ENCODE measurements at places on chromosomes 6 and 20.

GRCh38 chr6:27547157-27548075, 74.5 kb upstream of the ZNF184 start:
- H3K27me3 ChIP-seq = no peaks in the 10 kb centered on the region
- no peaks in the 10 kb centered on the region for H3K36me3 ChIP-seq
- H3K4me1 ChIP-seq = no peaks in the 10 kb centered on the region
- DNase-seq = no peak
- H3K27ac ChIP-seq = no peak overlapping the region

GRCh38 chr6:22353101-22353500, 56.3 kb upstream of the PRL start:
- H3K27ac ChIP-seq = no peak overlapping the region
- H3K36me3 ChIP-seq = no peaks in the 10 kb centered on the region
- H3K4me1 ChIP-seq = peaks cover 17% of the 10 kb centered on the region
- no peaks in the 10 kb centered on the region for H3K27me3 ChIP-seq
- no peak overlapping the region for H3K4me3 ChIP-seq

GRCh38 chr6:8627085-8627861, 191.9 kb upstream of the SLC35B3 start:
- H3K27me3 ChIP-seq = no peaks in the 10 kb centered on the region
- H3K36me3 ChIP-seq = no peaks in the 10 kb centered on the region
- H3K4me3 ChIP-seq = no peak overlapping the region

GRCh38 chr20:44601801-44602204, 19.4 kb downstream of the PKIG start:
- H3K4me1 ChIP-seq = peaks cover 29% of the 10 kb centered on the region
- DNase-seq = no peak
- H3K27me3 ChIP-seq = no peaks in the 10 kb centered on the region
- peak overlapping the region; percentile 32 for H3K27ac ChIP-seq
- no peak overlapping the region for H3K4me3 ChIP-seq

- peak overlapping the region; percentile 14 for H3K4me3 ChIP-seq
- H3K27ac ChIP-seq = peak overlapping the region; percentile 91
These were observed 8.7 kb upstream of the AP5S1 start for GRCh38 chr20:3811467-3812258.

GRCh38 chr6:128903715-128904114, 20.8 kb downstream of the LAMA2 start:
- no peak overlapping the region for H3K4me3 ChIP-seq
- H3K27ac ChIP-seq = no peak overlapping the region
- H3K27me3 ChIP-seq = no peaks in the 10 kb centered on the region
- H3K36me3 ChIP-seq = no peaks in the 10 kb centered on the region

DNA sequence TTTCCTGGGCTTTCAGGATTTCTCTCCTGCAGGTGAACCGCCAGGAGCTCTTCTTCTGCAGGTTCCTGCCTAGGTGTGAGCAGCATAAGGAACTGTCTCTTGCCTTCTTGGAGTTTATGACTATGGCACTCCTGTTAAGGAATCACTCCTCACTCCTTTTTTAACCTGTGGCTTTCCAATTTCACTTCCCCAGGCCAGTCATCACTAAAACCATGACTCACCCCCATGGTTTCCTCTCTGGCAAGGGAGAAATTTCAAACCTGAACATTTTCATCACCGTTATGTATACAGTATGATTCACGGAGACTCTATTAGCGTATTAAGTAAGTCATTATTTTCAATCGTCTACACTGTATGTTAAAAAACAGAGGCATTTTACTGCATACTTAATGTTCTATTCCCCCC, 78.2 kb upstream of the ARID1B start:
- H3K27ac ChIP-seq = no peak overlapping the region
- no peaks in the 10 kb centered on the region for H3K4me1 ChIP-seq
- DNase-seq = no peak
- peaks cover 14% of the 10 kb centered on the region for H3K27me3 ChIP-seq
- H3K36me3 ChIP-seq = no peaks in the 10 kb centered on the region
- no peak overlapping the region for H3K4me3 ChIP-seq

- no peaks in the 10 kb centered on the region for H3K36me3 ChIP-seq
- H3K27me3 ChIP-seq = no peaks in the 10 kb centered on the region
- DNase-seq = no peak
- H3K4me1 ChIP-seq = no peaks in the 10 kb centered on the region
- no peak overlapping the region for H3K27ac ChIP-seq
These were observed 186.9 kb upstream of the GMDS start for GRCh38 chr6:2432292-2432691.

GRCh38 chr6:161356167-161356854, 82.5 kb upstream of the AGPAT4 start:
- no peaks in the 10 kb centered on the region for H3K4me1 ChIP-seq
- H3K36me3 ChIP-seq = no peaks in the 10 kb centered on the region
- no peaks in the 10 kb centered on the region for H3K27me3 ChIP-seq
- no peak for DNase-seq
- H3K4me3 ChIP-seq = no peak overlapping the region

DNA sequence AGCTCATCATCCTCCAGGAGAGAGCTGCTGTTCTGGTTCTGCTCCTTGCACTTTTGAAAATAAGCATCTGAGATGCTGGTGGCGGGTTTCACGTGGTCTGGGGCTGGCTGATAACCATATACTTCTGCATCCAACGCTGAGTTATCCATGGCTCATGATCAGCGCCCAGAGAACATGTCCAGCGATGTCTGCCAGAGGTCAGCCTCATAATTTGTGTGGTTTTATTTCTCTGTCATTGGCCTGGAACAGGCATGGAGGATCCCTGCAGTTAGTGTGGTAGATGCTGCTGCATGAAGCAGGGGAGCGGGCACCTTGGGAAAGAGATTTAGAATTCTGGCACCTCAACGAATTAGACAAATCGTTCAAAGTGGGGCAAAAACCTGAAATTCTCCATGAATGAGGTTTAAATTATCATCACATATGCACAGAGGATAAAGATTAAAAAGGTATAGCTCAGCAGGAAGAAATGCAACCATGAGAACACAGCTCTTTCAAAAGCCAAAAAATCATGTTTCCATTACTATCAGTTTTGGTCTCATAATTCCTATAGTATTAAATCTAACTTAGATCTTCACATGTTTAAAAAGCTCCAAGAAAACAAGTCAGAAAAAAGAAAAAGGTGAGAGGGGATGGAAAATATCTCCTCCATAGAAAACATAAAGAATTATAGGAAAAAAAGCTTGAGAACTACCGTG, 157.2 kb downstream of the SOD2 start:
- H3K27me3 ChIP-seq = peaks cover 18% of the 10 kb centered on the region
- no peak overlapping the region for H3K27ac ChIP-seq
- no peaks in the 10 kb centered on the region for H3K4me1 ChIP-seq
- H3K36me3 ChIP-seq = no peaks in the 10 kb centered on the region

DNA sequence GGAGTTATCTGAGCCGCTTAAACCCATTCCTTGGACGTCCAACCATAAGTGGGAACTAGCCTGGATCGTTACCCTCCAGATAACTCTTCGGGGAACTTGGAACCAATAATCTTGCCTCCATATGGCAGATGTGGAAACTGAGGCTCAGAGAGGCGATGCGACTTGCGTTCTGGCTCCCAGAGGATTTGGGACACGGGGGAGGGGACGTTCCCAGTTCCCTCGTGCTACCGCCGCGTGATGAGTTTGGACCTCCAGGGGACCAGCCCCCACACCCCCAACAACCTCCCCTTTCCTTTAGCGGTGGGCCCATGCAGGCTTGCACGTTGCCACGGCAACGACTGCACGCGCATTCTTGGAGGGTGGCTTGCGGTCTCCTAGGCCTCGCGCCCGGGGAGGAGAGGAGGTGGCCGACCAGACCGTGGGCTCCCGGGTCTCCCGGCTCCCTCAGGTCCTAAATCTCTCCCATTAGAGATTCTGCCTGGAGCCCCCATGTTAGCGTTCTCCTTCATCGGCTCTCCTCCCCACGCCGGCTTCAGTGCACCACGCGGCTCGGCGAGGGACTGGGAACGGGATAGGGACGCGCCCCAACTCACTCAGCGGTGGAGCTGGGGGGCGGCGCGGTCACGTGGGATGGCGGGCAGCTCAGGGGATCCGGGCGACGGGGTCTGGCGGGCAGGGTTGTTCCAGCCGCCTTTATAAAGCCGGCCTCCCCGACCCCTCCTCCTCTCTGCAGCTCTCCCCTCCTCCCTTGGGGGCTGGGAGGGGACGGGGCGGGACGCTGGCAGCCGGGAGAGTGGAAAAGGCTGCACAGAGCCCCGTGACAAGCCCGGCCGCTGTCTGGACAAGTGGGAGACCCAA, at the start of gene PLTP:
Gene PLTP, minus strand, starts transcription at position 670 of the 858 bp plus-strand sequence. CDS start 703 bp downstream, outside the sequence.
- no peaks in the 10 kb centered on the region for H3K4me1 ChIP-seq
- H3K27me3 ChIP-seq = peaks cover 4% of the 10 kb centered on the region
- no peaks in the 10 kb centered on the region for H3K36me3 ChIP-seq
- H3K4me3 ChIP-seq = no peak within 1 kb of the TSS
- no peak within 1 kb of the TSS for H3K27ac ChIP-seq
- peak; percentile 37 for DNase-seq

DNA sequence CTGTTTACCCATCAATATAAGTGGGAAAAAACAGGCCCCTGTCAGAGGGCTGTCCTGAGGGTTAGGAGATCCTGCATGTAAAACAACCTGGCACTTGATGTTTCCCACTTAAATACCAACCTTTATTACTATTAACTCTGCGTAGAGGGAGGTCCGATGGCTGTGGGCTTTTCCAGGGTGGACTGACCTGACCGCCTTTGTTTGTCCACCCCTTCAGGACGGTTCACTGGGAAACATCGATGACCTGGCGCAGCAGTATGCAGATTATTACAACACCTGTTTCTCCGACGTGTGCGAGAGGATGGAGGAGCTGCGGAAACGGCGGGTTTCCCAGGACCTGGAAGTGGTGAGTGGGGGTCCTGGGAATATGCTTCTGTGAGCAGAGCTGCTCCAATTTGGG, 47.3 kb downstream of the SASH1 start:
- no peaks in the 10 kb centered on the region for H3K4me1 ChIP-seq
- H3K4me3 ChIP-seq = no peak overlapping the region
- H3K36me3 ChIP-seq = no peaks in the 10 kb centered on the region
- H3K27me3 ChIP-seq = peaks cover 4% of the 10 kb centered on the region
- H3K27ac ChIP-seq = no peak overlapping the region

GRCh38 chr6:80366714-80367113, 260.2 kb downstream of the BCKDHB start:
- no peak for DNase-seq
- H3K4me1 ChIP-seq = no peaks in the 10 kb centered on the region
- H3K36me3 ChIP-seq = no peaks in the 10 kb centered on the region
- H3K4me3 ChIP-seq = no peak overlapping the region
- H3K27me3 ChIP-seq = no peaks in the 10 kb centered on the region

GRCh38 chr6:147077251-147077650, 127.0 kb upstream of the STXBP5 start:
- H3K27me3 ChIP-seq = no peaks in the 10 kb centered on the region
- no peak for DNase-seq
- H3K27ac ChIP-seq = no peak overlapping the region
- H3K4me3 ChIP-seq = no peak overlapping the region
- H3K4me1 ChIP-seq = no peaks in the 10 kb centered on the region
- no peaks in the 10 kb centered on the region for H3K36me3 ChIP-seq

- DNase-seq = peak; percentile 12
- H3K36me3 ChIP-seq = no peaks in the 10 kb centered on the region
- H3K4me3 ChIP-seq = peak overlapping the region; percentile 50
- H3K27ac ChIP-seq = no peak overlapping the region
- peaks cover 56% of the 10 kb centered on the region for H3K27me3 ChIP-seq
These were observed 24.9 kb upstream of the FUCA2 start for GRCh38 chr6:143536461-143536865.

DNA sequence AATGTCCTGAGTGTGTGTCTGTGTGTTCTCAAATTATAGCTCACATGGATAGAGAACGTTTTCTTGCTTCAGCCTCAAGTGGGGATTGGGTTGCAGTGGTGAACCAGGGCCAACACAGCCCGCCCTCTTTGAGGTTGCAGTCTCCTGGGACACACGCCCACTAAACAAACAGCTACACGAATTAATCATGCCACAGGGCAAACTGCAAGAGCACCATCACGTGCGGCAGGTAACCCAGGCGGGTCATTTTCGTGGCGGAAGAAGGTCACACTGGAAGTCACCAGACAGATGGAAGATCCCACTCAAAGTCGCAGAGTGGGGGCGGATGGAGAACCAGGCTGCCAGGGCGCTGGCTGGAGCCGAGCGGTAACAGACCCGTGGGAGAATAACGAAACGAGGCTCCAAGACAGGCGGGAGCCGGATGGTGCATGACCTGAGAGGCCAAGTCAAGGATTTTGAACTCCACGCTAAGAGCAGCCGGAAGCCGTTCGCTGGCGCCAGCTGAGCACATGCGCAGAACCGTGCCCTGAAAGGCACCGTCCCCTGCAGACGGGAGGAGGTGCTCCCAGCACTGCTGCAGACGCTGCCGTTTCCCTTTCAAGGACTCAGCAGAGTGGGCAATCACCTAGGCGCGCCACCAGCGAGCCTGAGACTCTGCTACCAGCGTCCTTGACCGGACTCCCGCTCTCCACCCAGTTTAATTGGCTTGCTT, 10.7 kb downstream of the DLL1 start:
- no peak for DNase-seq
- H3K27me3 ChIP-seq = no peaks in the 10 kb centered on the region
- peaks cover 27% of the 10 kb centered on the region for H3K4me1 ChIP-seq
- no peak overlapping the region for H3K4me3 ChIP-seq

GRCh38 chr6:96522465-96523009, 931 bp downstream of the UFL1 start:
- peaks cover 33% of the 10 kb centered on the region for H3K4me1 ChIP-seq
- peak overlapping the region; percentile 65 for H3K4me3 ChIP-seq
- H3K36me3 ChIP-seq = peaks cover 25% of the 10 kb centered on the region
- H3K27me3 ChIP-seq = no peaks in the 10 kb centered on the region

GRCh38 chr6:68059899-68060298, 575.2 kb upstream of the ADGRB3 start:
- no peaks in the 10 kb centered on the region for H3K4me1 ChIP-seq
- DNase-seq = no peak
- H3K27me3 ChIP-seq = no peaks in the 10 kb centered on the region
- H3K36me3 ChIP-seq = no peaks in the 10 kb centered on the region

DNA sequence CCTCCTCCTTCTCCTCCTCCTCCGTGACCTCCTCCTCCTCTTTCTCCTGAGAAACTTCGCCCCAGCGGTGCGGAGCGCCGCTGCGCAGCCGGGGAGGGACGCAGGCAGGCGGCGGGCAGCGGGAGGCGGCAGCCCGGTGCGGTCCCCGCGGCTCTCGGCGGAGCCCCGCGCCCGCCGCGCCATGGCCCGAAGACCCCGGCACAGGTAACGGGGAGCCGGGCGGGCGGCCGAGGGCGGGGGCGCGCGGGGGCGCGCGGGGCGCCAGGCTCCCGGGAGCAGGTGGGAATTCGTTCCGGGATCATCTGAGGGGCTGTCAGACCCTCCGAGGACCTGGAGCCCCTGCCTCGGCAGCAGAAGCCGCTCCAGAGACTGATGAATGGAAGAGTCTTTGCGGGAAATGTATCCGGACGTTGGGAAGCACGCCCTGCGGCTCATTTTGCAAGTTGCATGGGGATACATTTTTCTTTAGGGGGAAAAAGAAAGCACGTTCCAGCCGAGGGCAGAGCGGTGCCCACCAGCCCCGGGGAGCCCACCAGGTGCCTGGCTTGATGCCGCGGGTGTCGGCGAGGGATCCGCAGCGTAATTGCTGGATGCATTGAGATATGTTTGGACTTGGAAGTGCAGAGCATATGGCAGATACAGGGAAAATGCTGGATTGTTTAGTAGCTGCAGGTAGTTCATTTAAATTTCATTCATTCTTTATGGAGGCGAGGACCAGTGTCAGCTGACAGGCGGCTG, 394 bp downstream of the MYB start:
- H3K4me1 ChIP-seq = peaks cover 52% of the 10 kb centered on the region
- H3K27ac ChIP-seq = peak overlapping the region; percentile 97
- H3K36me3 ChIP-seq = peaks cover 50% of the 10 kb centered on the region

- no peak for DNase-seq
- no peaks in the 10 kb centered on the region for H3K27me3 ChIP-seq
- H3K4me1 ChIP-seq = no peaks in the 10 kb centered on the region
- H3K27ac ChIP-seq = no peak overlapping the region
These were observed 75.3 kb downstream of the SOBP start for GRCh38 chr6:107565165-107565723.

All from DND-41 (cell line).